Activated CD8-positive, alpha-beta memory T cell treated with anti-CD3 and anti-CD28 coated beads, Interleukin-2, amount 50 U/mL, for 48 hours (primary cell): ENCODE measurements at places on chromosomes 1 and 21.

- DNase-seq = no peak
Measured at GRCh38 chr21:27636656-27637055, 669.8 kb upstream of the ADAMTS5 start.

DNA sequence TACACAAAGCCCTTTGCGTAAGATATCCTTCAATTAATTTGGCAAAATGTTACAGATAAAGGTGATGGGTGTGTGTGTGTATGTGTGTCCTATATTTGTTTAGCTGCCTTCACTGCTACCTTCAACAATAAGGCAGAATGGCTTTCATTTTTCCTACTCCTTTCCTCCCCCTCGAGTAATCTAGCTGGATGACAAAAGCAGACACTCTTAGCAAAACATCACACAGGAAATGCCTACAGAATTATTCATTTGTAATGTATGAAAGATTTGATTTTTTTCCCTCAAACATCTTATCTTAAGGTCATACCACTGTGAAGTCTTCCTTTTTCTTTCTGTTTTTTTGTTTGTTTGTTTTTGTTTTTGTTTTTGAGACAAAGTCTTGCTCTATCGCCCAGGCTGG, 10.6 kb downstream of the PTPN22 start:
- DNase-seq = no peak

DNA sequence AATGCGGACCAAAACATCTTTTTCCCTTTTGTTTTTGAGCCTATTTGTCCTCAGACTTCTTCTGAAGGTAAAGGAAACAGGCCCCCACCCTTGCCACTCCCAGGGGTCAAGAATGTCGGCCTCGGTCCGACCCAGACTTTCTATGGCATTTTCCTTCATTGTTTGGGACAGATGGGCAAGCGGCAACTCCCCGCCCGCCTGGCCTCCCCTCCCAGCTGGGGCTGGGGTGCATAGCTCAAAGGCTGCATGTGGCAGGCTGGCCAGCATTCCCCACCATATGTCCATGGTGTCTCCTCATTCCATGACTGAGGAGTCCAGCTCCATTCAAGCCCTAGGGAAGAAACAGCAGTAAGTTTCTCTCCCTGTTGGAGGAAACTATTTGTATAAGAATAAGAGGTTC, 29.4 kb upstream of the TSPEAR start:
- no peak for DNase-seq

DNA sequence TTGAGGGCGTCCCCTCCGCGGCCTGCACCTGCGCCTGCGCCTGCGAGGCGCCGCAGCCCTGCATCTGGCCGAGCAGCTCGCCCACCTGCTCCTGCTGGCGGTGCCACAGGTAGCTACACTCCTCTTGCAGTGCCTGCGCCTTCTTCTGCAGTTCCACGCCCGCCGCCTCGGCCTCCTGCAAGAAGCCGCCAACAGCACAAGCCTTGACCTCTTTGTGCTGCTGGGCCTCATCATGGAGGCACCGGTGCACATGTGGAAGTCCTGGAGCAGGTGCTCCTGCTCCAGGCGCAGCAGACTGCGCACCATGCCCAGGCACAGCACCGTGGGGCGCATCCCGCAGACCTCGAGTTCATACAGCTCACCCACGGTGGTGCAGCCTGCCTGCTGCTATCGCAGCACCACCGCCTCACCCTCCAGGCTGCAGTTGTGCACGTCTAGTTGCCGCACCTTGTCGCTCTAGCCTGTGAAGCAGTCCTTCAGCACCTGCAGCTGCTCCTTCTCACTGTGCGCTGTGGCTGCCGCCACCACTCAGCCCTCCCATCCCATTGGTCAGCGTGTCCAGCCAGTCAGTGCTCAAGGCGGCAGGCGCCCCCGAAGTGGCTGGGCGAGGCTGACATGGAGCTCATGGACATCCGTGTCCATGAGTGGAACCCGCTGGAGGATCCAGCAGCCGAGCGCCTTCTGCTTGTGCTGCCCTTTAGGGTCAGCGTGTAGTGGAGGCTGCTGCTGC, 12.2 kb upstream of the CD2 start:
- peak; percentile 40 for DNase-seq

DNA sequence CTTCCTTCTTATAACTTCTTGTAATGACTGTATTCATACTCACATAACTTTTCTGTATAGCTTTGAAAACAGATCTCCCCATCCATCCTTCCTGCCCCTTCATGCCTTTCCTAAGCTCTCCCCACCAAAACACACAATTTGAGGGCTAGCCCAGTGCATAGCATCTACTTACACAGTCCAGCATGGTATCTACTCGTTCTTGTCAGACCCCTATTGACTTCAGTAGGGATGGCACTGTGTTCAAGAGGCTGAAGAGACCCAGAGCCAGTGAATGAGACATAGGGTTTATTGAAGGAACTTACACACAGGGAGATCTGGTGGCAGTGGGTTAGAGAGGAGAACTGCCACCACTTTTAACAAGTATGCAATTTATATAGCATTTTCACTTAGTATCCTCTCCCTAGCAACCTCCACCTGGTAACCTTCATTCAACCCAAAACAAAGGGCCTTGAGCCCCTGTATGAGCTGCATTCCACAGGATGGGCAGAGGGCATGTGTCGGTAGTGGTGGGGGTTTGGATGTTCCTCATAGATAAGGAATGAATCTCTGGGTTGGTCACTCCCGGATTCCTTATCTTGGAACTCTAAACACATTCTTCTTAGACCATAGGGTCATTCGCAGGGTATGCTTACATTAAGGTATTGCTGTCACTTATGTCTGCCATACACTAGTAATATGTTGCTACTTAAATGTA, 64.9 kb upstream of the GNG12 start:
- no peak for DNase-seq

GRCh38 chr1:171922999-171923398, 81.7 kb downstream of the DNM3 start:
- DNase-seq = no peak

DNA sequence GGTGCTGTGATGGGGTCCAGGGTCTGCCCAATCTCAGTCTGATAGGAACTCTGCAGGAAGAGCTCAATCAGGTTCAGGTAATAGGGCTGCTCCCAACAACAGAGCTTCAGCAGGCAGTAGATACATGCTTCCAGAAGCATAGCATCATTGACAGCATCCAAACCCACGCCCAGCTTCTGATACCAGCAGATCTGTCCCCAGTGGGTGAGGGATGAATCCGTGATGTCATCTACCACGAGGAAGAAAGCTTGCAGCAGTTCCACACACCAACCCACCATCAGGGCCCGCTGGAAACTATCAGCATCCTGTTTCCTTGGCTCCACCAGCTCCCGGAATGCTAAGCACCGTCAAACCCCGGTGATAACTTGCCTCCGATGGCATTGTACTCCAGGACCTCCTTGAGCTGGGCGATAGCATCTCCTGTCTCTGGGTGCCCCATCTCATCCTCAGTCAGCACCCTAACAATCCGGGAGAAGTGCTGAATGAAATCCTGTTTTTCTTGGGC, 14.7 kb downstream of the NEK2 start:
- DNase-seq = peak; percentile 26

DNA sequence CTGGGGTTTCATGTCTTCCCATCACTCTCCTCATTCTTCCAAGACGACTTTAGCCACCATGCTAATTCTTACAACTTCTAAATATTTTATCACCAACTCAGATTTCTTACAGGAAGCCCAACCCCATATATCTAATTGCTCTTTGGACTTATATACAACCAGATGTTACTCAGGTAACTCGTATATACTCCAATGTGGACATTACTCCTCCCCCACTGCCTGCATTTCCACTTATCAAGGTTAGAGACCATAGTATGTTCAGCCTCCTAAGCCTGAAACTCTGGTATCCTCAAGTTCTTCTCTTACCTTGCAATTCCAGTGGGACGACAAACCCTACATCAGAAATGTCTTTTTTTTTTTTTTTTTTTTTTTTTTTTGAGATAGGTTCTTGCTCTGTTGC, 2.7 kb upstream of the RCC1 start:
- no peak for DNase-seq
